ENCODE measurements at places on chromosomes 6 and 20. TPM values are rescaled to one million over a fixed set of nuclear protein-coding genes. Genes with fewer than 3 reads are reported as not detected.
A peak's percentile ranks its signal among the peaks of the same experiment; 100 is the strongest.

- peak; percentile 80 for DNase-seq
Measured at GRCh38 chr6:125779924-125780539, 10.7 kb upstream of the NCOA7 start.

DNA sequence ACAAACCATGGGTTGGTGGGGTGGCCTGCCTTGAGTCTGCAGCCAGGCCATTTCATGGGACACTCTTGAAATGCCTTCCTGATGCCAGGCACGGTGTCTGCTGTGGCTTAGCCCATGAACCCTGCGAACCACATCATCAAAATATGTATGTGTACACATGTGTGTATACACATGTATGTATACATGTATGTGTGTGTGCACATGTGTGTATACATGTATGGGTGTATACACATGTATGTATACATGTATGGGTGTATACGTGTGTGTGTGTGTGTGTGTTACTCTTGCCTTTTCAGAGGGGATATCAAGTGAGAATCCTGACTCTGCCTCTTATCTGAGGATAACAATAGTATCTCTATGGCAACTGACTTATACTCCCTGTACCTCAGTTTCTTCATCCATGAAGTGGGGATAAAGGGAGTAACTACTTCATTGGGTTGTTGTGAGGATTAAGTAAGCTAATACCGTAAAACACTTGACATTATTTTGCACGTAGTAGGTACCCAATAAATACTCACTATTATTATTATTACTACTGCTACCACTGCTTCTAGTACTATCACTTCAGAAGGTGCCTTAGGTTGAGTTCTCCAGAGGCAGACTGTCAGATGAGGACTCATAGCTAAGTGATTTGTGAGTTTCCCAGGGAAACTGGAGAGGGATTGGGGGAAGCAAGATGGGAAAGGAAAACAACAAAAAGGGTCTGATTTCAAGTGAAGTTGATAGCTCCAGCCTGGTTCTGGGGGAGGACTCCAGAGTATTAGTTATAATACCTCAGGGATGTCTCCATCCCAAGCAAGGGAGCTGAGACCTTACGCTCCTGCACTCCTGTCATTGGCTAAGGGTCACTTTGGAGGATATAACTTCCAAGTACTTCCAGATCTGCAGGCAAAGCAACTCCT, 110.5 kb downstream of the VEGFA start:
- DNase-seq: no peak

DNA sequence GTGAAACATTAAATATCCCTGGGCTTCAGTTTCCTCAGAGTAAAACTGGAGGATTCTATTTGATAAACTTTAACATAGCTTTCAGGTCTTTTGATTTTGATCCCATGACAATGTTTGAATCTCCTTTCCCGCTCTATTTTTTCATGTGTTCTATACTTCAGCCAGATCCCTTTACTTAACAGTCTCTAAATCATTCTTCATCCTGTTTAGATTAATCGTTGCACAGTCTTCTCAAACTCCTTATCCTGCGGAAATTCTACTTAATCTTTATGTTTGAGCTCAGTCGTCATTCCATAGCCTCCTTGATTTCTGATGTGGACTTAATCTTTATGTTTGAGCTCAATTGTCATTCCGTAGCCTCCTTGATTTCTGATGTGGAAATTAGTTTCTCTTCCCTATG, 57.4 kb downstream of the GRIK2 start:
- DNase-seq: no peak

The ADGRF4 gene
- total RNA-seq: not detected

The TRIM40 gene
- total RNA-seq: not detected

The TRIM39 gene
- total RNA-seq: 9.8 TPM

Measured in frontal cortex (tissue), 4 donors.